Mucosa of gallbladder (tissue), 1 donor: ENCODE measurements at places on chromosomes 2 and 18. TPM values are rescaled to one million over a fixed set of nuclear protein-coding genes. Genes with fewer than 3 reads are reported as not detected.

GRCh38 chr2:237156031-237156856 lies 70.6 kb downstream of the COPS8 start:
- no peak for DNase-seq

GRCh38 chr2:43333656-43334144 lies 107.3 kb upstream of the ZFP36L2 start:
- DNase-seq = peak; percentile 25

DNA sequence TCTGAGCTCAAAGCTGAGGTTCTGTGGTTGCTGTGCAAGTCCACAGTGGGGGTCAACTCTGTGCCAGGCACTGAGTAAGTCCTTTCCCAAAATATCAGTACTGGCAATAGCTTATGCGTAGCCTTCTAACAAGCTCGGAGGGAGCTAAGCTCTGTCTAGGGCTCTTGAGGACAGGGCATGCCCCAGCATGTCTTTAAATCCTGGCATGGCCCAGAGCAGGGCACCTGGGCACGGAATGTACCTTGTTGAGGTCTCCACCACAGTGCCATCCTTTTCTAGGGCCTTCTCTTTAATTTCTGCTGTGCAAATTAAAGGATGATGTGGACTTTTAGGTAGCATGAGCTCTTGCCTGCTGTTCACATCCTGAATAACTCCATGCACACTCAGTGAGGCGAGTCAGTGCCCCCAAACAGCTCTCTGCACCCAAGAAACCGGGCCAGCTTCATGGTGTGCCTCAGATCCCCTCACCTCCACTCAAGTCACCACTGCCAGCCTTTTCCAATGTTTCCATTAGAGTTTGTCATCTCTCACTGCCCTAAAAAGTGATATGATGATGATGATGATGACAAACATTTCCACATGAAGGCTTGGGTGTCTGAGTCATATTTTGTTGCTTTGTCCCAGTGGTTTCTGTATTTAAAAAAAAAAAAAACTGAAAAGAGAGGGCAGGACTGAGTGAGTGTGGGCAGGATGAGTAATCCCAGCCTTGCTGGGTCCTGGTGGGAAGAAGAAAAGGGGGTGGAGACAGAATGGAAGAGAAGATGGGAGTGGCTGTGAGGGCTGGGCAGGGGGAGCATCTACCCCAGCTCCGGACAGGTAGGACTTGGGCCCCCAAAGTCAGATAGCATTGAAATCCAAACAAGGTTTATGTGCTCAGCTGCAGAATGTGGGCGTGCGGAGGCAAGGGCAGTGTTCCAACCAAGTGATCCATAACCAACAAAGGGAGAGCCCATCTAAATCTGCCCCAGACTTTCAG lies 78.9 kb downstream of the ZBTB7C start:
- DNase-seq = no peak

GRCh38 chr2:66137606-66138130 lies 297.3 kb upstream of the MEIS1 start:
- DNase-seq = no peak

- DNase-seq = no peak
Measured at GRCh38 chr2:62281663-62282062, 85.7 kb downstream of the B3GNT2 start.

DNA sequence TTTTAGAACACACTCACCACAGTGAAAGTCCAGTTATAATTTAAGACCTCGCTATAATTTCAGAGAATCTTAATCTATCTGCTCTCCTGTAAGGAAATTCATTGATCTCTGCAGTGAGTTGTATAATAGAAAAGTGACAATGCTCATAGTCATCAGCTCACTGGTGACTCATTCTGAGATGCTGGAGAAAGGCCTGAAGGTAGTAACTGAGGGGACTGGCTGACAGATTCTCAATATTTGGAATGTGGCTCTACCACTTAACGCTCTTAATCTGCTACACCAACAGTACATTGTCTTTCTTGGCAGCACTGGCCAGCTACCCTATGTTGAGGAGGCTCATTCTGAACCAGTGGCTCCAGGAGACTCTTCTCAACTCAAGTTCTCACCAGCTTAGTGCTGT lies 246.1 kb downstream of the RPRM start:
- no peak for DNase-seq

- no peak for DNase-seq
Measured at GRCh38 chr2:217906798-217907197, 96.0 kb downstream of the TNS1 start.

GRCh38 chr2:157059036-157059435 lies 198.5 kb upstream of the GALNT5 start:
- DNase-seq = no peak

DNA sequence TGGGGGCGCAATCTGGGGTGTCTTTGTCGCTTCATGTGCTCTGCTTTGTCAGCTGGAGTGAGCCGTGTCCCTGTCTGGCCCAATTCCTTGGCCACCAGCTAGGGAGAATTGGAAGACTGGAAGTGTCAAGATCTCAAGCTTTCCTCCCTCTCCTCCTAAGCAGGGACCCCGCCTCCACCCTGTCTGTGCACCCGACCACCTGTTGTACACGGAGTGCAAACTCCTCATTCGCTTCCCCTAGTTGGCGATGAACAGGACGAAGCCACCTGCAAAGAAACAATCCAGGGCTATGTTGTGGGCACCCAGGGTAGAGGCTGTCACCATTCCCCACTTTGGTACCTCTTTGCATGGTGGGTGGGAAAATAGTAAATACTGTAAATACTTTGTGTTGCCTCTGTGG lies 1.7 kb upstream of the DQX1 start:
- DNase-seq = no peak

The C2orf15 gene
- total RNA-seq = 5.8 TPM

The PLB1 gene
- total RNA-seq = 7.2 TPM

The WDR33 gene
- 49.2 TPM for total RNA-seq
